ENCODE measurements at places on chromosomes 7 and 10. TPM values are rescaled to one million over a fixed set of nuclear protein-coding genes. Genes with fewer than 3 reads are reported as not detected.

GRCh38 chr7:2927592-2927991 is 83.5 kb upstream of the GNA12 start:
- no peak for DNase-seq
- no peaks in the 10 kb centered on the region for H3K4me1 ChIP-seq
- H3K27ac ChIP-seq, result no peak overlapping the region
- no peak overlapping the region for H3K4me3 ChIP-seq
- H3K36me3 ChIP-seq, result no peaks in the 10 kb centered on the region

- H3K4me1 ChIP-seq, result peaks cover 11% of the 10 kb centered on the region
- DNase-seq, result no peak
- H3K27ac ChIP-seq, result no peak overlapping the region
- no peaks in the 10 kb centered on the region for H3K36me3 ChIP-seq
- H3K27me3 ChIP-seq, result no peaks in the 10 kb centered on the region
These were observed 42.9 kb downstream of the ELFN1 start for GRCh38 chr7:1712907-1713501.

DNA sequence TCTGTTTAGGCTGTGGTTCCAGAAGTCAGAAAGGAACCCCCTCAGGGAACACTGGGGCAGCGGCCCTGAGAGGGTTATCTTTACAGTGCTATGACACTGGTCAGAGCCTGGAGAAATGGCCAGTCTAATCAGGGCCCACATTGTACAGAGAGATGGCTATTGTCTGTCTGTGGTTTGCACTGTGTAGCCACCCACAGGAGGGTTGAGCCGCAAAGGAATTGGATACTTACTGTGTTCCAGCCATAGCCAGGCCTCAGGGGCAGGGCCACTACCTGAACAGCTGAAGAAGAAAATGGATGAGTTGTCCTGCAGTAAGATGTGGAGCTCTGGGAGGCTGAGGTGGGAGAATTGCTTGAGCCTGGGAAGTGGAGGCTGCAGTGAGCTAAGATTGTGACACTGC is 47.5 kb upstream of the PODXL start:
- H3K27ac ChIP-seq, result no peak overlapping the region
- DNase-seq, result no peak
- H3K4me3 ChIP-seq, result no peak overlapping the region
- no peaks in the 10 kb centered on the region for H3K27me3 ChIP-seq
- no peaks in the 10 kb centered on the region for H3K36me3 ChIP-seq

DNA sequence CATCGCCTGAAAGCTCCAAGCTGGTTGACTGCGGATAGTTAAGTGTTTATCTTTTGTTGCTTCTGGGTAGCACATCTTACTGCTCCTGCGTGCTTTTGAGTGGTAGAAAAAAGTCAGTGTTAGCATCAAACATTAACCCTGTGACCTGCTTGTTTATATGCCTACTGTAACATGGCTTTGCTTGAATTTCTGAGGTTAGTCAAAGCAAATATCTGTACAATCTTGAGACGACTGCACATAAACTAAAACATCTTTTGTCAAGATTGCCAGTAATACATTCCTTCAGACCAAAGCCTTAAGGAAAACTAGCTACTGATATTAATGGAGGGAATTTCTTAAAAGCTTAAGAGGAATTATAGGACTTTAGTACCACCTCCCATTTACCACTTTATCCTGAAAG is 163.7 kb downstream of the BAMBI start:
- H3K27ac ChIP-seq, result no peak overlapping the region
- H3K4me3 ChIP-seq, result no peak overlapping the region

The SKIDA1 gene
- total RNA-seq, result 0.78 TPM

The FZD1 gene
- total RNA-seq, result 10.1 TPM

The TIMM23B gene
- total RNA-seq, result 25.9 TPM

- DNase-seq, result peak; percentile 67
- no peak overlapping the region for H3K27ac ChIP-seq
- no peaks in the 10 kb centered on the region for H3K36me3 ChIP-seq
- no peak overlapping the region for H3K4me3 ChIP-seq
These were observed 117.3 kb downstream of the PRKAG2 start for GRCh38 chr7:151759591-151760042.

- H3K27me3 ChIP-seq, result no peaks in the 10 kb centered on the region
- no peaks in the 10 kb centered on the region for H3K36me3 ChIP-seq
- peaks cover 4% of the 10 kb centered on the region for H3K4me1 ChIP-seq
- no peak overlapping the region for H3K27ac ChIP-seq
- DNase-seq, result peak; percentile 42
These were observed 42.2 kb downstream of the CH25H start for GRCh38 chr10:89164920-89165319.

The ENTPD1 gene
- total RNA-seq, result 2.1 TPM

The AOAH gene
- total RNA-seq, result 4.9 TPM

The GNAT3 gene
- total RNA-seq, result not detected

DNA sequence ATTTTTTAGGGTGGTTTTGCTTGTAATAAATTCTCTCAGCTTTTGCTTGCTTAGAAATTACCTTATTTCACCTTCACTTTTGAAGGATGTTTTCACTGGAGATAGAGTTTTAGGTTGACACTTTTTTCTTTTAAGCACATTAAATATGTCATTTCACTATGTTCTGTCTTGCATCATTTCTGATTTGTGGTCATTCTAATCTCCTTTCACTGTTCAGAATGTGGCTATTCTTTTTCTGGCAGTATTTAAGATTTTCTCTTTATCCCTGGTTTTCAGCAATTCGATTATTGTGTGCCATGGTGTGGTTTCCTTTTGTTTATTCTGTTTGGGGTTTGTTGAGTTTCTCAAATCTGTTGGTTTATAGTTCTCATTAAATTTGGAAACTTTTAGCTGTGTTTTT is 1065.6 kb downstream of the KCNMA1 start:
- H3K4me1 ChIP-seq, result peaks cover 8% of the 10 kb centered on the region
- DNase-seq, result no peak
- no peaks in the 10 kb centered on the region for H3K27me3 ChIP-seq
- no peak overlapping the region for H3K4me3 ChIP-seq
- H3K36me3 ChIP-seq, result no peaks in the 10 kb centered on the region

GRCh38 chr7:140031364-140031763 is 31.4 kb downstream of the PARP12 start:
- H3K27me3 ChIP-seq, result no peaks in the 10 kb centered on the region
- H3K4me3 ChIP-seq, result no peak overlapping the region
- peaks cover 10% of the 10 kb centered on the region for H3K36me3 ChIP-seq
- H3K4me1 ChIP-seq, result no peaks in the 10 kb centered on the region
- H3K27ac ChIP-seq, result no peak overlapping the region

DNA sequence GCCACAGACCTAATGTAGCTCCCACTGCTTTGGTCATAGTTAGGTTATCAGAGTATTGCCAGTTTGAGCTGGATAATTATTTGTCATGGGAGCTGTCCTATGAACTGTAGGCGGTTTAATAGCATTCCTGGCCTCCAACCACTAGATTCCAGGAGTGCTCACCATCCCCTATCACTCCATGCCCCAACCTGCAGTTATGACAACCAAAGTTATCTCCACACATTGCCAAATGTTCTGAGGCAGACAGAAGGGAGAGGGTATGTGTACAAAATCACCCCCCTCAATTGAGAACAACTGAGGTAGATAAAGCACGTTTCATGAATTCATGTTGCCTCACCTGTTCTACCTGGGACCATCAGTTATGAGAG is 119.0 kb upstream of the CACUL1 start:
- no peaks in the 10 kb centered on the region for H3K27me3 ChIP-seq
- no peak for DNase-seq
- H3K36me3 ChIP-seq, result no peaks in the 10 kb centered on the region
- peaks cover 15% of the 10 kb centered on the region for H3K4me1 ChIP-seq
- no peak overlapping the region for H3K4me3 ChIP-seq
- no peak overlapping the region for H3K27ac ChIP-seq

- no peaks in the 10 kb centered on the region for H3K4me1 ChIP-seq
- H3K27me3 ChIP-seq, result no peaks in the 10 kb centered on the region
- H3K4me3 ChIP-seq, result no peak overlapping the region
These were observed 86.3 kb downstream of the PALS2 start for GRCh38 chr7:24659505-24659904.

The UTF1 gene
- not detected for total RNA-seq

The GSTO2 gene
- 26.5 TPM for total RNA-seq

DNA sequence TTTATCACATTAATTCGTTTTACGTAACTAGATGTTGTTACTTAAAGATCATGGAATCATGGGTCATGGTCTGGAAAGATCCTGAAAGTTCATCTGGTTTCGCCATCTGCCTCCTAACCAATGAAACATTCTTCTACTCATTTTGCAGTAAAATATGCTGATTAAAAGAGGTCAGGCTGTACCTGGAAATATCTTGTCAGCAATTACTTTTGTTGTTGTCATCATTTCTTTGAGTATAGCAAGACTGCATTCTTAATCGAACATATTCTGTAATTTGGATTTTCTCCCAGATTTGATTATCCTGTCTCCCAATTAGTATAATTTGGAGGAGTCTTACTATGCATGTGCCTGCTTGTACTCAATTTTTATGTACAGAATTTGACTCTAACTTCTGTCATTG is 833.7 kb downstream of the GRM8 start:
- H3K27ac ChIP-seq, result no peak overlapping the region
- H3K36me3 ChIP-seq, result no peaks in the 10 kb centered on the region
- H3K4me3 ChIP-seq, result no peak overlapping the region
- no peaks in the 10 kb centered on the region for H3K27me3 ChIP-seq
- no peak for DNase-seq
- no peaks in the 10 kb centered on the region for H3K4me1 ChIP-seq

The AKR1D1 gene
- not detected for total RNA-seq

GRCh38 chr10:18566177-18566576 is 85.2 kb downstream of the NSUN6 start:
- H3K4me1 ChIP-seq, result no peaks in the 10 kb centered on the region
- no peak overlapping the region for H3K4me3 ChIP-seq
- no peaks in the 10 kb centered on the region for H3K36me3 ChIP-seq
- DNase-seq, result no peak
- no peak overlapping the region for H3K27ac ChIP-seq

DNA sequence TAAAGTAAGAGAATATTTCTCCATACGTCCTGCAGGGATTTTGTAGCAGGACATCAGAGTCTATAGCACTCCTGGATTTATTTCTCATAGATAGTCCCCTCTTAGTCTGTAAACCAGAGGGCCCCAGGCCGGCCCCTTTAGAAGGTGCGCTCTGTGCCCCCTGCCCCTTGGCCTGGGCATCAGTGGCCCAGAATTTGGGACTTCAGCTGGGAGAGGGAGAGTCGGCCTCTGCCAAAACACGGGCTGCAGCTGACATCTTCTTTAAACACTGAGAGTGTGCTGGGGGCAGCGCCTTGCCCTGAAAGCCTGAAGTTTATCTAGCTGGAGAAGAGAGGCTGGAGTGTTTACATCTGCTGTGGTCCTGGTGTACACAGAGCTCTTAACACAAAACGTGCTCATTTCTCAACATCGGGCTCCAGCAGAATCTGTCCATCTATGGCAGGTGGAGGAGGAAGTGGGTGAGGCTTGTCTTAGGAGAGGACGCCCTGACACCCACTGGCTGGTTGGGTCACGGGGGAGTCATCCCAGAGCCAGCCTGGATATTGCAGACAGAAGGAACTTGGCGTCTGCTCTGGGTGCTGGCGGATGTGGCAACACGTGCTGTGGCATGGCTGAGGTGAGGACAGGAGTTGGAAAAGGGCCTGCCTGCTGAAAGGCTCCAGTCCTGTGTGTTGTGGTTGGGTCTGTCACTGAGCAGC is 5.0 kb upstream of the TACR2 start:
- no peak overlapping the region for H3K27ac ChIP-seq
- no peak for DNase-seq
- peaks cover 9% of the 10 kb centered on the region for H3K4me1 ChIP-seq
- H3K36me3 ChIP-seq, result no peaks in the 10 kb centered on the region
- no peak overlapping the region for H3K4me3 ChIP-seq

DNA sequence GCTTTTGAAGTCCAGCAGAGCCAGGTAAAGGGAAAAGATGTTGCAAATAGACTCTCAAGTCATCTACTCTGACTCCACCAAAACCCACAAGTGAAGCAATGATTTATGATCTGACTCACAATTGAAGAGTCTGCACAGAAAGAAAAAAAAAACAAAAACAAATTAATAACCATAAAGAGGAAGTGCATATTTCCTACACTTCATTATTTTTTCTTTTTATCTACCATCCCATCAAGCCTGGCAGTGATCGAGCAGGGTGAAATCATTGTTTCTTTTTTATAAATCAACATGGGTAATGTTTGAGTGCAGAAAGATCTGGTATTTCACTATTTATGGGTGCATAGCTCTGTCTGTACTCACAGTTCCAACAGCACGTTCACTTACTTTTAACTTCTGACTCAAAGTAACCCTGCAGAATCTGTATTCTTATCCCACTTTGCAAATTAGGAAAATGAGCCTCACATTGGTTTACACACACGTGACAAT is 829.0 kb downstream of the TNS3 start:
- DNase-seq, result no peak
- H3K36me3 ChIP-seq, result no peaks in the 10 kb centered on the region
- no peaks in the 10 kb centered on the region for H3K27me3 ChIP-seq
- no peak overlapping the region for H3K27ac ChIP-seq
- no peaks in the 10 kb centered on the region for H3K4me1 ChIP-seq

DNA sequence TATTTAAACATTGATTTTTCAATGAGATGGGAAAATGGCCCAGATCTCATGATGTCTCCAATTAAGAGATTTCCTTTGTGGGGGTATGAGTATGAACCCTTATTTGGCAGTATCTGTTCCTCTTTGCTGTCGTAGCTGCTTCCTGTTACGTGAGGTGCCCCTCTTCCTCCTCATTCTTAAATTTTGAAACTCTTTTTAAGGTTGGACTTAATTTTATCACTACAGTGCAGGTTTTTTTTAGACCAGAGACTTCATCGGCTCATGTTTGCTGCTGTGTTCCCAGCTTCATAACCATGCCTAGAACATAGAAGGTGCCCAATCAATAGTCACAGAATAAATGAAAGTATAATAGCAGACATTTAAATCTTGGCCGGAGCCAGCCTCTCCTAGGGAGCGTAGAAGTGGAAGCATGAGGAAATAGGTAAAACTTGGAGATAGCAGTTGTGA is 2.4 kb downstream of the MIOS start:
- H3K36me3 ChIP-seq, result no peaks in the 10 kb centered on the region
- peak overlapping the region; percentile 44 for H3K27ac ChIP-seq
- DNase-seq, result no peak
- H3K4me1 ChIP-seq, result peaks cover 55% of the 10 kb centered on the region
- no peaks in the 10 kb centered on the region for H3K27me3 ChIP-seq
- H3K4me3 ChIP-seq, result no peak overlapping the region

- no peak overlapping the region for H3K4me3 ChIP-seq
- no peaks in the 10 kb centered on the region for H3K27me3 ChIP-seq
- H3K27ac ChIP-seq, result no peak overlapping the region
- peaks cover 61% of the 10 kb centered on the region for H3K4me1 ChIP-seq
These were observed 145.4 kb downstream of the LRRC4 start for GRCh38 chr7:127885843-127886242.

The CTAGE8 gene
- not detected for total RNA-seq

DNA sequence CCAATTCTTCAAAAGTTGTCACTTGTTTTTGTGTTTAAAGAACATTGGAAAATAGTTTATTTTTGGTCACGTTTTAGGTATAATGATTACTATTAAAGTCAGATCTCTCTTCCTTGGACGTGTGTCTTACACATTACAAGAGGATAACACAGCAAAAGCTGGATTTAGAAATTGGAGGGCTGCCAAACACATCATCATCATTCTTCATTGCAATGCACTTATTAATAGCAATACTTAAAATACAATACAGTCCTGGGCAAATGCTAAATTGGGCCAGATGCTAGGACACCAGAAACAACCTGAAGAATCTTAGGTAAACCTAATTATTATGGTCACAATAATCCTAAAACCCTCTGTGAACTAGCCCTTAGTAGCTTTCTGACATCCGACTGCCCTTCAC is 303.6 kb downstream of the DGKB start:
- DNase-seq, result no peak
- no peaks in the 10 kb centered on the region for H3K27me3 ChIP-seq
- no peak overlapping the region for H3K4me3 ChIP-seq
- no peak overlapping the region for H3K27ac ChIP-seq

The SFRP4 gene
- total RNA-seq, result 9.1 TPM

- H3K36me3 ChIP-seq, result no peaks in the 10 kb centered on the region
- no peak overlapping the region for H3K4me3 ChIP-seq
- no peak overlapping the region for H3K27ac ChIP-seq
- no peak for DNase-seq
- no peaks in the 10 kb centered on the region for H3K27me3 ChIP-seq
These were observed 88.9 kb downstream of the RAPGEF5 start for GRCh38 chr7:22267930-22268615.

Data from body of pancreas (tissue), 4 donors.